ENCODE measurements at places on chromosomes 11 and 22.
A peak's percentile ranks its signal among the peaks of the same experiment; 100 is the strongest.

DNA sequence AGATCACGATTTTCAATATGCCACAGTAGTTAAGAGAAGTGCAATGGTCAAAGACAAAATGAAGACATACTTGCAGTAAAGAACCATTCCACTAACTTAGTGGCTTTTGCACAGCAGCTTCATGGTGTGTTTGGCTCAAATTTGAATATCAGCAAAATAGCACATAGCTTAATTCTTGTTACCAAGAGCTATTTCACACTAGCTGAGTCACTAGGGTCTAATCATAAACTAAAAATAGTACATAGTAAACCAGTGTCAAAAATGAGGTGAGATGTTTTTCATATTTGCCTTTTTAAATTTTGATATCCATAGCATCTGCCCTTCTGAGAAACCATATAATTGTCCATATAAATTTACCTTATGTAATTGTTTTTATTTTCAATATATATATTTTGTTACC, 325.0 kb upstream of the LUZP2 start:
- no peak for DNase-seq

GRCh38 chr11:35859301-35859700, 84.6 kb upstream of the LDLRAD3 start:
- no peak for DNase-seq

DNA sequence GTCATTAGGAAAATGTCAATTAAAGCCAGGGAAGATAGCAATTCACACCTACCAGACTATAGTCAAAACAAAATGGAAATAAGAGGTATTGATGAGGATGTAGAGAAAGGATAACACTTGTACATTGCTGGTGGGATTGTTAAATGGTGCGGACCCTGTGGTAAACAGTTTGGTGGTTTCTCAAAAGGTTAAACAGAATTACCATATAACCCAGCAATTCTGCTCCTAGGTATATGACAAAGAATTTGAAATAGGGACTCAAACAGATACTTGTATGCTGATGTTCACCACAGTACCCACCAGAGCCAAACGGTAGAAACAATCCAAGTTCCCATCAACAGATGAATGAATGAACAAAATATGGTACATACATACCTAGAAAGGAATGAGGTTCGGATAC, 33.0 kb upstream of the TOP3B start:
- no peak for DNase-seq

DNA sequence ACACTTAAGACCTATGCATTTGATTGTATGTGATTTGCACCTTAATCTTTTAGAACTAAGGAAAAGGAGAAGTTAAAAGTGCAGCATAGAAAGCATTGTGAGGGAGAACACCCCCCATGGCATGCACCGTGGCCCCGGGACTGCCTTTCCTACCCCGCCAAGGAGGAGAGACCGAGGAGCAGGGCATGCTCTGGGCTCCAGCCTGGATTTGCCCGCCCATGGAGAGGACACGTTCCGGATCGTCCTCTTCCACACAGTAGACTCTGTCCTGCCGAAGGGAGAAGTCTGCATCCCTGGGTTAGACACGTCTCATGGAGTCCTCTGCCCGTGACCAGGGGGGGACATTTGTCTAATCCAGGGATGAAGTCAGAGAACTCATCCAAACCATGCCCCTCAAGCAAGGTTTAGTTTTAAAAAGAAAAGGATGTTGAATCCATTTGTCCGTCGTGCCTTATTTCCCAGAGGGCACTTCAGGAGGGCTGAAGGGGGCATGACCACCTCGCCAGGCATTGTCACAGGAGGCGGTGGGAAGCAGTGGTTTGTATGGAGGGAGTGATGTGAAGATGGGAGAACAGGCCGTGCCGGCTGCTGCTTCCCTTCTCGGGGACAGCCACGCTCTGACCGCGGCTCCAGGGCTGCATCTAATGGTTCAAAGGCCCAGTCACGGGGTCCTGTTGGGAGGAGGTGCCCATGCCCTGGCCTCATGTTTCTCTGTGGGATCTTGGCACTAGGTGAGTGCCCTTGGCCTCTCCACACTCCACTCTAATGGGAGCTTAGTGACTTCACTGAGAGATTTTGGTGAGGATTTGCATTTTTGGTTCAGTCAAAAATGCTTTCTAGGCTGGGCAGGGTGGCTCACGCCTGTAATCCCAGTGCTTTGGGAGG, 66.2 kb upstream of the GAL start:
- DNase-seq: no peak

DNA sequence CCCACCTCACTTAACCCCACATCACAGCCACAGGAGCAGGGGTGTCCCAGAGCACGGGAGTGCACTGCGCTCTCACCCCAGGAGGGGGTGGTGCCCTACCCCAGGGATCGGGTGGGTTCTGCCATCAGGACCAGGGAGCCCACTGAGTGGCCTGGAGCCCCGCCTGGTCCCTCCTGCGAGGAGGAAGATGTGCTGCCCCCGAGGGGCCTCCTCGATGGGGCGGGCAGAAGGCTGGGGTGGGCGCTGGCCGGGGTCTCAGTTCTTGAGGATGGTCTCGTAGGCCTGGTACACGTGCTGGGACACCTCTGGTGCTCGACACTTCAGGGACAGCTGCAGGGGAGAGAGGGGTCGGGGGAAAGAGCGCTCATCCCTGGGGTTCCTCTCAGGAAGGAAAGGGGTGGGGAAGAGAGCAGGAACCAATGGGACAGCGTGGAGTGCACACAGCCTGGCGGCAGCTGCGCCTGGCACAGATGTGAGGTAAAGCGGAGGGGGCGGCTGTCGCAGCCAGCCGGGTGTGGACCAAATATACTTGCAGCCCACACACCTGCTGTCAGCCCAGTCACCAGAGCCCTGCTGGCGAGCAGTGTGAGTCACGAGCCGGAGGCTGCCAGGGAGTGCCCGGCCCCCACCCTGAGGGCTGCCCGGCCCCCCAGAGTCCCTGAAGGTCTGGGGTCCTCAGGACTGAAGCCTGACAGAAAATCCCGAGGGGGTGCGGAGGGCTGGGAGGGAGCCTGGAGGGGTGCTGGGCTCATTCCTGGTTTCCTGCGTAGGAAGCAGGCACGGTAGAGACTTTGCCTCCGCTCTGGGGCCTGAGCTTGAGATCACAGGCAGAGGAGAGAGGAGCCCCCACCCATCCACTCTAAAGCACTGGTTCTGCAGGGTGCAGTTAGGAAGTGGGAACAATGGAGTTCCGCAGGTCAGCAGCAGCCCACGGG, 13.3 kb upstream of the RASL10A start:
- no peak for DNase-seq

DNA sequence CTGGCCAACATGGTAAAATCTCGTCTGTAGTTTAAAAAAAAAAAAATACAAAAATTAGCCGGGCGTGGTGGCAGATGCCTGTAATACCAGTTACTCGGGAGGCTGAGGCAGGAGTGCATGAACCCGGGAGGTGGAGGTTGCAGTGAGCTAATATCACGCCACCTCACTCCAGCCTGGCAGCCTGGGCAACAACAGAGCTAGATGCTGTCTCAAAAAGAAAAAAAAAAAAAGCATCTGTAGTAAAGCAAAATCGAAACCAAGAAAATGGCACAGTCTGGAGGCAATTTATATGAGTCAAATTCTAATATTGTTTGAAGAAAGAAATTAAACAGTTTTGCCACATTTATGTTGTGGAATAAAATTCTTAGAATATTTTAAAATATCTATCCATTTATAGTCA, 365.0 kb upstream of the CHORDC1 start:
- no peak for DNase-seq

- peak; percentile 46 for DNase-seq
Measured at GRCh38 chr11:34158661-34159060, 53.2 kb downstream of the NAT10 start.

- no peak for DNase-seq
Measured at GRCh38 chr22:22498267-22498666, 10.3 kb downstream of the ZNF280B start.

DNA sequence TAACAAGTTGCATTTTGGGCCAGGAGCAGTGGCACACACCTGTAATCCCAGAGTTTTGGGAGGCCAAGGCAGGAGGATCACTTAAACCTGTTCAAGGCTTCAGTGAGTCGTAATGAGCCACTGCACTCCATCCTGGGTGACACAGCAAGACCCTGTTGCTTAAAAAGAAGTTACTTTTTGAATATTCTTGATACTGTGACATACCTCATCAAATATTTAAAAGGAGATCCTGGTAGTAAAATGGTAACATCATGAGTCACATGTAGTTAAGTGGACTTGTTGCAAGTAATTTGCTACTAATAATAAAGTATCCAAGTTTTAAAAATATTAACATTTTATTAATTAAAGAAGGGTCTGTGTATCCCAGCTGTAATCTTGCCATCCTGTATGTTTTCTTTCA, 18.3 kb downstream of the HMGXB4 start:
- no peak for DNase-seq

- DNase-seq: no peak
Measured at GRCh38 chr22:49160261-49161001, 667.2 kb downstream of the BRD1 start.

DNA sequence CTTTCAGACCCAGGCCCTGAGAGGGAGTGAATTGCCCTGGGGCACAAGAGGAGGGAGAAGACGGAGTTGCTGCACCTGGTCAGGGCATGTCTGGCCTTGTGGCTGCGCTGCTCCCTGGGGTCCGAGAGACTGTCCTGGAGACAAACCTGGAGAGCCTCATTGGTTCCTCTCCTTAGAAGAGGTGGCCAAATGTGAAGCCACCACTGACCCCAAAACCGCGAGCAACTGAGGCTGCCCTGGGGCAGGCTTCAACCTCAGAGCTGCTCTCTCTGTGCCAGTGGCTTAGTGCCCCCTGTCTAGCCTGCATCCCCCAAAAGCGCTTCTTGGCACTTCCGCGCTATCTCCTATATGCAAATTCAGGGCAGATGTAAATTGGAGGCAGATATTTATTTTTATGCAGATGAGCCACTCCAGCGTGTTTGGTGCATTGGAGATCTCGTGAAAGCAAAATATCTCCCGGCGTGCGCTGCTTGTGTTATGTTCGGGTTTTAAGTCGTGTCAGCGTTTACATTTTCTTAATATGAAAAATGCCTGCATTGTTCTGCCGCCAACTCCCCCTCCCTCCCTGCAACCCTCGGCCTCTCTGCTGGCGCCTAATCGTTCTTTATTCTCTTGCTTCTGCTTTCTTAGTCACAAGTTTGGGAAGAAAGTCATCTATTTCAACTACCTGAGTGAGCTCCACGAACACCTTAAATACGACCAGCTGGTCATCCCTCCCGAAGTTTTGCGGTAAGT, 69.5 kb downstream of the ARHGAP8 start:
- DNase-seq: no peak

DNA sequence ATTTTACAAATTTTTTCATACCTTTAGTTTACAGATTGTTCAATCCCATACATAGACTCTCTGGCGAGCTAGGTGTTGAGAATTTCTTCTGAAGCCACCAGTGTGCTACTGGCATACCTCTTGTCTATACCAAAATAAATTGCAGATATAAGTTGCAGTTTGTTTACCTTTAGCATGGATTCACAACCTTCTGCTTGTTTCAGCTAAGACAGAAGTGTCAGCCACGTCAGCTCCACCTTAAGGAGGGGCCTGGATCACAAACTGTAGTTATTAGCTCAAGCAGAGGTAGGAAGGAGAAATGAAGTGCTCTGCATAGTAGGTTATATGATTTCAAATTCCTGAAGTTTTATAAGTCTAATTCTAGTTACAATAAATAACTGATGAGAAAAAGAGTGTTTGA, at the start of gene NXPE4:
NXPE4 (minus strand) TSS at position 216 of the 400 bp plus-strand sequence. CDS start 1,027 bp downstream, outside the sequence.
- no peak for DNase-seq

DNA sequence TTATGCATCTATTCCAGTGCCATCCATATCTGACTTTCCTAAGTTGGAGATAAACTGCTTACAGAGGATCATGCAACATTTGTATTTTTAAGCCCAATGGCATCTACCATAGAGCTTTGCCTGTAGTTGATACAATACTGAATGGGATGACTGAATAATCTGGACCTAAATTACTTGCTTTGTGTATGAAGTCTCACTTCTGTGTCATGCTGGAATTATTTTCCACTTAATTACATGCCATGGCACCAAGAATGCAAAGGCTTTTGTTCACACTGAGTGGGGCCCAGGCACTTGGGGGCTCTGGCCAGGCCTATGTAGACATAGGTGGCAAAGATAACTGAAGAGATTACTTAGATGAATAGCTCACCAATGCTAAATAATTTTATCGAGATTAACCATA, 51.6 kb downstream of the OPCML start:
- no peak for DNase-seq

DNA sequence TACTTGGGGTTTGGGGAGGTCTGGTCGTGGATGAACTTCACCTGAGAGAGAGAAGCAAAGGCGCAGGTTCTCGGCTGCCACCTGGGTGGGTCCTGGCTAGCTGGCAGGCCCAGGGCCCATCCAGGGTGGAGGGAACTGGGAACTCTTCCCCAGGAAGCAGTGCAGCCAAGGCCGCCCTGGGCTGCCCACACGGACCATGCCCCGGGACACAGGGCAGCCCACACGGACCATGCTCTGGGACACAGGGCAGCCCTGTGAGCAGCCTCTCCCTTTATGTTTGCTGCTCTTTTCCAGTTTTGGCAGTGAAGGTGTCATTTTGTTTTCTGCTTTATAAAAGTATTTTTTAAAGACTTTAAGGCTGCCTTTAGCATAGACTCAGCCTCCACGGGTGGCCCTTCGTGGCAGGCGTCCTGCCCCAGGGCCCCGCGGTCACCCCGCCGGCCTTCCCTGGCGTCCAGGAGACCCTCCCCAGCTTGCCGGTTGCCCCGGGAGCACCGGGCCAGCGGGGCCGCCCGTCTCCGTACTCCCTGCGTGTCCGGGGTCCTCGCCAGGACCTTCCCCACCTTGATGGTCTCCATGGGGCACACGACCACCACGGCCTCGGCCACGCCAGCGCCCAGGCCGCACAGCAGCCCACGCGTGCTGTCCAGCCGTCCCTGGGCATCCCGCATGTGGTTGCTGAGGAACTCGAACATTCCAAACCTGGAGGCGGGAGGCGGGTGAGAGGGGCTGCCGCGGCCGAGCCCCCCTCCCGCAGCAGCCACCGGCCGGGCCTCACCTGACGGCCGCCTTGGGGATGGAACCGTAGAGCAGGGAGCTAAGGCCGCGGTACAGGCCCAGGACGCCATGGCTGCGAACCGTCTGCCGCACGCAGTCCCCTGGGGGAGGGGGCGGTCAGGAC, 1.1 kb downstream of the SLC25A1 start:
- DNase-seq: no peak

DNA sequence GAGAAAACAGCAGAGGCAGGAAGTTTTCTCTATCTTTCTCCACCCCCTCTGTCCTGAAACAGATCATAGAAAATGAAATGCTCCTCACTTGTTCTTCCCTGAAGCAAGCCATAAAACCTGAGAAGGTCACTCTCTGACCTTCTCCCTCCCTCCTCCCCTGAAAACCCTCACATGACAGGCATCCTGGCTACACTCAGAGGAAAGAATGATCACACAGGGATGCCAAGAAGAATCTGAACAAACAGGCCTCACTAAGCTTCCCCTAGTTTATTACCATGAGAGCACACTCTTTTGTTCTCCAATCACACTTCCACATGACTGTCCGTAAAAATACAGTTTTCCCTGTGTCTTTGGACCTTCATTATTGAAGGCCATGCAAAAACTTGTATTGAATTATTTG, 300.1 kb downstream of the BUD13 start:
- DNase-seq: no peak

GRCh38 chr11:131397675-131398074, 27.3 kb downstream of the NTM start:
- no peak for DNase-seq

DNA sequence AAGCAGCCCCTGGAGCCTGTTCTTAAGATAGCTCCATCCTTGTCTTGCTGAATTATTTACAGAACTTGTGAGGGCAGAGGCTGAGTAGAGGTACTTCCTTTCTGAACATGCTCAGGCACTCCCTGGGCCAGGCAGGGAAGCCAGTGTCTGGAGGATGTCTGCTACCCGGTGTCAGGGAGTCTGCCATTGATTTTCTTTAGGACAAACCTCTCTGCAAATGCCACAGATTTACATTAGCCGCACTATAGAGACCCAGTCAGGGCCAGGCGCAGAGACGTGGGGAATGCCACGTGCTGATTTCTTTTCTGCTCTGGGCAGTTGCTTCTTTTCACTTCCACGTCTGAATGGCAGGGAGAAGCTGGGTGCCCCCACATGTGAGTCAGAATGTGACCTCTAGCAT, 585.5 kb downstream of the NTM start:
- no peak for DNase-seq
